Liver (tissue), 10 donors: ENCODE measurements at places on chromosomes 7 and 10. TPM values are rescaled to one million over a fixed set of nuclear protein-coding genes. Genes with fewer than 3 reads are reported as not detected.

ATOH7 gene
- total RNA-seq = 0.33 TPM

- DNase-seq = no peak
Observed at GRCh38 chr7:153939177-153939576, 113.0 kb upstream of the DPP6 start.

A1CF gene
- total RNA-seq = 198 TPM

PRLHR gene
- under 0.01 TPM for total RNA-seq

DNA sequence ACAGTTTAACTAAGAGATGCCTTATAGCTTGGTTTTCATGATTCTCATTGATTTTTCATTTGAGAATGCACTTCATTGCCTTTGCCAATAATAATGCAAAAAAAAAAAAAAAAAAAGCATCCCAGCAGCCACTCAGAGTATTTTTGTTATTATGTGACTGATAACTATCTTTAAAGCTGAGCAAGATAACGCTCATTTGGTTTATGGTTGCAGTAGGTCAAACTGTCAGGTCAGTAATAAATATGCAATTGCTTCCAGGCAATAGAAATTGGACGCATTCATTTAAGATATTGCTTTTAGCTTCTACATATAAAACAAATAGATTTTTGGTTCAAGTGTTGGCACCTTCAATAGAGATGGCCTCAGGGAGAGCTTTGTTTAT lies 215.1 kb downstream of the PRPF18 start:
- no peak for DNase-seq

STK31 gene
- 0.59 TPM for total RNA-seq

DNA sequence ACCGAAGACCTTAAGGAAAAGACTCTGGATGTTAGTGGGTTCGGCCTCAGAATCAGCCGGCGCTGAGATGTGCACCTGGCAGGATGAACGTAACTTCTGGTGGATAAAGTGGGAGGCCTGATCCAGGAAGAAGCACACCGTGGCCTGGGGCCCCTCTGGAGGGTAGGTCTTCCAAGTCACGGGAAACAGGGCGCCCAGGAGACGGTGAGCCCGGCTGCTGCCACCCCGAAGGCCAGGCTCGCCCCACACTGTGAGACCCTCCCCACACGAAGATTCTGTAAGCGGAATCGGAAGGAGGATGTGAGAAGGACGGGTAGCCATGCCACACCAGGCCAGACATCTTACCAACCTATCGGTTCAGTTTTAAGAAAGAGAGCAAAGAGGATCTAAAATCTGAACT lies 279.0 kb downstream of the DNAJB6 start:
- no peak for DNase-seq

DNA sequence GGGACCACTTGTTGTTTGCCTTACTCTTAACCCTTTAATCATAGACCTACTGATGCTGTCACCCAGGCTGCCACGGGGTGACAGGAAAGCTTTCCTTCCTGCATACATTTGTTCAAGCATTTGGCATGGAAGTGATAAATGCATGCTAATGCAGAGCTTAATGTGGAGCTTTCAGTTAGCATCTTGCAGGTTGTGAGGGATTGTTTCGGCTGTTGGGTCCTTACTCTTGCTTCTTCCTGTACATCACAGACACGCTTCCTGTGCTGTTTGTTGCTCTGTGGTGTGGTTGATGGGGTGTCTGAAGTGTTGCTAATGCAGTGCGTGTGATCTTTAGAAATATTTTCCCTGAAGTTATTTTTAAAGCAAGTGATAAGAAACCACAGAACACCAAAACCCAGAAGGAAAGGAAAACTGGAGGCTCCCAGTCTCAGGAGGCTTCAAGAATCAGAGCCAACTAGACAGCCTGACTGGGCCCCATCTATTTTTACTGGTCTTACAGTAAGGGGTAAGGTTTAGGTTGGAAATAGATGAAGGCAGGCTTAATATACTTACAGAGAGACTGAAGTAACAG lies 143.1 kb downstream of the CHN2 start:
- DNase-seq = no peak

DNA sequence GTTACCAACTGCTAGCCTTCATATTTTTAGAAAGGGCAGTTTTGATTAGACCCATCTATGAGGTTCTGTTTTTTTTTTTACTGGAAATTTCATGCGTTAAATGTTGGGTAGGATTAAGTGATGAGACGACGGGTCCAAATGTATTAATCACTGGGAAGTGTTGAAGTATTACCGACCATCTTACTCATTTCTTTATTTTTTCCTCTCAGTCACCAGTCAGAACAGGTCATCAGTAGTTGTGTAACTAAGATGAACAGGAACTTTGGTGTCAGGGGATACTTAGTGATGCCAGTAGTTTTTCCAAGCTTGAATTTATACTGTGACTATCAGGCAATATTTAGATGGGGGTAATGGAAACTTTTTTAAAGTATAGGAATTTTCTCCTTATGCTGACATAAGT lies 14.2 kb downstream of the TFAM start:
- DNase-seq = no peak

NFE2L3 gene
- 0.92 TPM for total RNA-seq

GRCh38 chr10:49569031-49569631 lies 30.2 kb upstream of the ERCC6 start:
- DNase-seq = no peak

NYAP1 gene
- 0.08 TPM for total RNA-seq

DNA sequence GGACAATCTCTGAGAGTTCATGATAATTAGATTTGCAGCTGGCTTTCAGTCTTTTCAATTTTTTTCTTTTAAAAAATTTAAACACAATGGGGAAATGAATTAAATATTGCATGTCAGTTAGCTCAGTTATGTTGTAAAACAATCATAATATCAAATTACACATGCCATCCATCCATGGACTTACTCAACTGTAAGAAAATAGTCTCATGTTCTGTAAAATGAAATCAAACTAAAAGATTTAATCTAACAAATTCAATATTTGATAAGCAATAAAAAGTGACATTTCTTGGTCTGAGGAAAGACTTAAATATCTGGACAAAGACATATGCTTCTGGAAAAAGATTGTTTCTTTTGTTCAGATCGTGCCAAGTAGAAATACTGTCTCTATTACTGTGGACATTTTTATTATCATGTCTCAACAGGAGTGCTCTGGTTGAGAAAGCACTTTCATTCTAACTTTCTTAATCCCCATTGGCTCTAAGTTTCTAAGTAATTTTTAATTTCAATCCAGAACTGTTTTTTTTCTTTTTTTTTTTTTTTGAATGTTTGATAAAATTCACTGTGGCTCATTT lies 179.2 kb upstream of the FAM3C start:
- DNase-seq = no peak

- no peak for DNase-seq
Observed at GRCh38 chr7:37076668-37077067, 352.4 kb upstream of the AOAH start.

UPK3BL2 gene
- total RNA-seq = 4.5 TPM

GRCh38 chr10:5775685-5776084 lies 37.5 kb downstream of the GDI2 start:
- no peak for DNase-seq

DNA sequence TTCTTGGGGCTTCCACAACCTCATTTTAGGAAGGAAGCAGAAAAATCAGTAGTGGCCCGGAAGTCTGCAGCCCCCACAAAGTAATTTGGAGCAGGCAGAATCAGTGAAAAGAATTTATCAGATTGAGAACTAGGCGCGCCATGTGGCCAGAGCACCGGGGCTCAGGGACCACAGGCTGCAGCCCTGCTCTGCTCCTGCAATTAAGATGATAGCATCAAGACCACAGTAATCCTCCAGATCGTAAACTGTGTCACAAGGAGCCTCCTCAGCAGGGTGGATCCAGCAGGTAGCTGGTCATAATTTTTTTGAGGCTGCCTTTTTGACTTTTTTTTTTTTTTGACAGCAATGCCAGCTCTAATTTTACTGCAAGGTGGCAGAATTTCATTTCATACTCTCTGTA lies 209.0 kb upstream of the ZMIZ1 start:
- no peak for DNase-seq

CCDC7 gene
- total RNA-seq = 3.3 TPM

MYPN gene
- not detected for total RNA-seq

- DNase-seq = no peak
Observed at GRCh38 chr7:5234852-5235831, 45.1 kb downstream of the WIPI2 start.

ACTL6B gene
- not detected for total RNA-seq

TMEM254 gene
- total RNA-seq = 10.0 TPM

COL13A1 gene
- total RNA-seq = 0.17 TPM

MAGI2 gene
- 4.1 TPM for total RNA-seq

- no peak for DNase-seq
Observed at GRCh38 chr7:46233585-46234329, 312.7 kb upstream of the IGFBP3 start.

CYP2C18 gene
- total RNA-seq = 51.5 TPM

GRCh38 chr7:106222545-106222944 lies 62.2 kb downstream of the NAMPT start:
- no peak for DNase-seq

DNA sequence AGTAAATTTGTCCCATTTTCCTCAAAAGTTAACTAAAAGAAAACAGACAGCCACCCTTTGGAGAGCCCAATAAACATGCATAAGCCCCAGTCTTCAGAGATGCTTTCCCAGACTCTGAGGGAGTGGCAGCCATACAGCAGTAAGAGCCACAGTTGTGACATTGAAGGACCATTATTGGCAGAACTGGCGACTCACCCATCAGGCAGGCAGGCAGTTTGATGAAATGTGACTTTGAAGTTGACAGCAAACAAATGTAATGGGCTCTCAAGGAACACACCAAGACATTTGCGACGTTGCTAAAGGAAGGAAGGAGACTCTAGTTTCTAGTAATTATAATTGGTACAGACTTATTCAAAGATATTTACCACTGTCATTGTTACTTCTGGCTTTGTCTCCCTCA lies 287.5 kb upstream of the PHYHIPL start:
- no peak for DNase-seq

- no peak for DNase-seq
Observed at GRCh38 chr7:447523-447922, 72.1 kb downstream of the PDGFA start.

- DNase-seq = no peak
Observed at GRCh38 chr10:110747609-110748464, 103.7 kb downstream of the RBM20 start.

AFAP1L2 gene
- total RNA-seq = 1.6 TPM

ADCY1 gene
- 0.33 TPM for total RNA-seq

SLC25A28 gene
- total RNA-seq = 15.3 TPM

DNA sequence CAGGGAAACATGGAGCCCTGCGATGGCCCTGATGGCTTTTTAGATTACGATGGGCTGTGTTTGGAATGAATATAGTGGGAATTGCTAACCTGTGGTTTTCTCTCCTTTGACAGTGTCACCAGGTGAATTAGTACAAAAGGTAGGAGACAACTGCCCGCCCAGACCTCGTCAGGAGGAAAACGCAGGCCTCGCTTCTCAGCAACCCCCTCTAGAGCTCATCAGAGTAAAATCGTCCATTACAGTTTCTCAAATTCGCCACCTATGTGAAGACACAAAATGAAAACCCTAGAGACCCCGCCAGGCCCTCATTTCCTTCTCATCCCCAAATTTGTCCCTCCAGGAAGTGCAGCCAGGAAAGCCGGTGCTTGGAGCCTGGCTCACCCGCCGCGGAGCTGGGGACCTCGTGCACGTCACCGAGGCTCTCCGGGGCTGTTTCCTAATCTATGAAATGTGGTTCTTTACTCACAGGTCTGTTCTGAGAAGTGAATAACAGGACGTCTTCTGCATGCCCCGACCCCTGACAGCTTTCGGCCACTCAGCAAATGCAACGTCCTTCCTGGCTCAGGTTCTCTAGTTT lies 143.7 kb downstream of the VIPR2 start:
- DNase-seq = no peak

INMT gene
- 130 TPM for total RNA-seq

DNA sequence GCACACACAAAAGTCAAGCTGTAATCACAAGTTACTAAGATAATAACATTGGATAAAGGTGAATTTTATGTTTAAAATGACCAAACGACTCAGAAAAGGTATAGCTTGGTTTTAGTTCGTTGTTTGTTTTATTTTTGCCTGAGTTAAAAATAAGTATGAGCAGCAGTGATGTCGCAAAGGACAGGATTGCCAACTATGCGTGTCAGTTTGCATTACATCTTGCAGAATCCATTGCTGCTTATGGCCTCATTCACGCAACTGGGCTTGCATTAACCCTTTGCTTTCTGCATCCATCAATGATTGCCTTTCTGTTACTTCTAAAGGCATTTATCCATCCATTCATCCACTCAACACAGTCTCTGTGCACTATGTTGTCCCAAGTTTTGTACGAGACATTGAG lies 389.6 kb downstream of the DPP6 start:
- no peak for DNase-seq

DNA sequence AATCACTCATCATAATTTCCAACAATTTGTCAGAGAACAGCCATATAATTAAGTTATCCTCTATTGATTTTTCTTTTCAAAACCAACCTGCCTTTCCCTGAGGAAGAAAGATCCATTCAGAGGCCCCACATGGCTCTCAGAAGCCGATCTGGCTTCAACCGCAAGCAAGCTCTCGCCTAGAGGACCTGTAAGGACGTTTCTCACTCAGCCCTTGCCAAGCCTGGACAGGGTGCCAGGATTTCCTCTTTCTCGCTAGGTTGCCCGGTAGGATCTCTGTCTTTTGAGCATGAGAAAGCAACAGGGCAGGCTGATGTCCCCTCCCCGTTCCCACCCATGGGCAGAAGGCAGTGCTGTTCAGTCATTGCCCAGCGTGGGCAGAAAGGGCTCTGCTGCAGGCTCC lies 13.0 kb downstream of the AIFM2 start:
- no peak for DNase-seq

DNA sequence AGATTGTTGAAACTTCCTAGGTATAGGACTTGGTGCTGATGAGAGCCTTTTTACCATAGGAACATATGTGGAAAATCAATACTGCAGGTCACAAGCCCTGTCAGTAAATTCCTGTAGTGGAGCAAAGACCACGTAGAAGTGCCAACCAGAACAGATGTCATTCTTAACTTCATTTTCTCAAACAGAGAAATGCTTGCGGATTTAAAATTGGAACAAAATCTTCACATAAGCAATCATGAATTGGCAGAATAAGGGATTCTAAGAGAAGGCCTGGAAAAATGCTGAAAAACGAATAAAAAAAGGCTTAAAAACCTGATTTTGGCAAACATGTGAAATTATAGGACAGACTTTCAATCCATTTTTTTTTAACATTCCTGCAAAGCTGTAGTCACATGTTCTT lies 80.8 kb upstream of the SMIM30 start:
- no peak for DNase-seq

SEMA3E gene
- 0.59 TPM for total RNA-seq

PLEKHS1 gene
- not detected for total RNA-seq
